Stimulated activated CD8-positive, alpha-beta memory T cell treated with anti-CD3 and anti-CD28 coated beads, Interleukin-7, amount 100 ng/mL, for 1 hour (primary cell): ENCODE measurements at places on chromosomes 4 and X.

GRCh38 chr4:182103614-182104319 lies 139.4 kb upstream of the TENM3 start:
- DNase-seq, result no peak

- no peak for DNase-seq
Observed at GRCh38 chrX:115112411-115112810, 76.8 kb upstream of the RBMXL3 start.

GRCh38 chr4:75036046-75036830 lies 103.3 kb downstream of the PARM1 start:
- no peak for DNase-seq

DNA sequence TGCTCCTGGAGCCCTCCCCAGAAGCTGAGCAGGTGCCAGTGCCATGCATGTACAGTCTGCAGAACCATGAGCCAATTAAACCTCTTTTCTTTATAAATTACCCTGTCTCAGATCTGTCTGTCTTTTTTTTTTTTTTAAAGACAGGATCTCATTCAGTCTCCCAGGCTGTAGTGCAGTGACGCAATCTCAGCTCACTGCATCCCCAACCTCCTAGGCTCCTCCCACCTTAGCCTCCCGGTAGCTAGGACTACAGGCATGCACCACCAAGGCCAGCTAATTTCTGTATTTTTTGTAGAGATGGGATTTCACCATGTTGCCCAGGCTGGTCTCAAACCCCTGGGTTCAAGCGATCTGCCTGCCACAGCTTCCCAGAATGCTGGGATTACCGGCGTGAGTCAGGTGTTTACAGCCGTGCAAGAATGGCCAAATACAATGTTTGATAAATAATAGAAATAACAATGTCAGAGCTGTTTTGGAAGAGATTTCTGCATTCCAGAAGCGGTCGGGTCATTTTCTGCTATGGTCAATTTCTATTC lies 68.8 kb downstream of the SLC2A9 start:
- no peak for DNase-seq

DNA sequence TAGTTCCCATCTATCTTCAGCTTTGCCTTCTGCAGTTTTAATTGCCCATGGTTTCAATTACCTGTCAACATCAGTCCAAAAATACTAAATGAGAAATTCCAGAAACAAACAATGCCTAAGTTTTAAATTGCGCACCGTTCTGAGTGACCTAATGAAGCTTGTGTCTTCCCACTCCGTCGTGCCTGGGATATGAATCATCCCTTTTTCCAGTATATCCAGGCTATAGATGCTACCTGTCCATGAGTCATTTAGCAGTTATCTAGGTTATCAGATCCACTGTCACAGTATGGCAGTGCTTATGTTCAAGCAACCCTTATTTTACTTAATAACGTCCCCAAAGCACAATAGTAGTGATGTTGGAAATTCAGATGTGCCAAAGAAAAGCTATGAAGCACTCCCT lies 363.6 kb upstream of the FAM241A start:
- no peak for DNase-seq

- DNase-seq, result no peak
Observed at GRCh38 chr4:87499403-87500091, 29.6 kb downstream of the SPARCL1 start.

GRCh38 chr4:14264437-14264836 lies 636.9 kb upstream of the BOD1L1 start:
- DNase-seq, result no peak

DNA sequence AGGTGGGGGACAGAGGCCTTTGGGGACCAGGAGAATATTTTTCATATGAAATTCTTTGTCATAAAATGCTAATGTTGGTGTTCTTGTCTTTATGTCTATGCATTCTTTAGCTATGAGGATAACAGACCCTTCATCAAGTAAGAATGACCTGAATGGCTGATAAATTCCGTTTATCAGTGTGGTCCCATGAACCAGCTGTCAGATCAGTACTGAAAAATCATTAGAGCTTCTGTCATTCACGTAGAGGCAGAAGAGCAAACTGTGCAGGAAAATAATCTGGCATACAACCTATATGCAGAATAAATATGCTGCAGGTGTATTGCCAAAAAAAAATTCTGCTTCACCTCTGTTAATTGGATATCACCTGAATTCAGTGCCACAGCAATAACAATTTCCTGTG lies 828.6 kb downstream of the ADGRL3 start:
- DNase-seq, result no peak

- DNase-seq, result no peak
Observed at GRCh38 chr4:79442422-79442821, 34.4 kb upstream of the GK2 start.

GRCh38 chrX:13864264-13864663 lies 47.4 kb upstream of the GPM6B start:
- no peak for DNase-seq

DNA sequence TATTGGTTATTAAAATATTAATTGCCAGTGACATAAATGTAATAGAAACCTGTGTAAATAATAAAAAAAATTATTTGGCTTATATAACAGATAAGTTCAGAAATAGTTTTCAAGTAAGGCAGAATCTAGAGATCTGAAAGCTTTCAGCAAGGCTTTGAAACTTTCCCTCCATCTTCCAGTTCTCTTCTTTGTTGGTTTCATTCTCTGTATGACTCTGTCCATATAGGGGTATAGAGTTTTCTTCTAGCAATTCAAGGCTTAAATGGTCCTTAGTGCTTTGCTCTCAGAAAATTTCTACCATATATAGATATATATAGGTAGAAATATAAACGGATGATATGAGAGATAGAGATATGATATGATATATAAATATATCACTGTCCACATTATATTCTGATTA lies 160.5 kb upstream of the GABRA2 start:
- DNase-seq, result no peak

- DNase-seq, result no peak
Observed at GRCh38 chrX:53639257-53639656, 47.3 kb downstream of the HUWE1 start.

GRCh38 chr4:1240721-1241465 lies 8.0 kb downstream of the CTBP1 start:
- DNase-seq, result no peak

GRCh38 chr4:139300431-139301112 lies 733 bp upstream of the NAA15 start:
- no peak for DNase-seq

DNA sequence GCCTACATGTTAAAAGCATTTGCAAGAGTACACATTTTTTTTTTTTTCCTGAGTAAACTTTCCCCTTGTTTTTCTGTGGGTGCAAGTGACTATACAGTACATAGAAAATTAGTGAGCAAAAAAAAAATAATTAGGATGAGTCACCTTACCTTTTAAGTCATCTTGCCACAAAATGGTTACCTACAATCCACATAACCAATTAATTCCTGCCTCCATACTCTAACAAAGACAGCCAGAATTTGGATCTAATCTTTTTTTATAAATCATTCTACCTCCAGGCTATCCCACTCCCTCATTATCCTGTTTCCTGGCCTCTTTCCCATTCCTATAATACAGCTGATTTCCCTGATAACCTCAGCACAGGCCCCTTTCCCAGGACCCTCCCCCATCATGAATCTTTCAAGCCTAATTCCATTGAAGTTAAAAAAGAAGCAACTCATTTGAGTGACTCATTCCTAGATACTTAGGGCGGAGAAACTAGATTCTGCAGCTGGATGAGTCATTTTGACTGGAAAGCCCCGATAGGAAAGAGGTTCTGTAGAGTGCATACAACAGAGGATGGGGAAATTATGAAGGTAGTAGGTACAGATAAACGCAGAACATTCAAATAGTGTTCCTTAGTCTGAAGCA lies 128.2 kb downstream of the C4orf51 start:
- no peak for DNase-seq

- DNase-seq, result no peak
Observed at GRCh38 chr4:99763635-99764101, 53.0 kb upstream of the DAPP1 start.
